ENCODE measurements at places on chromosomes 3 and 15. TPM values are rescaled to one million over a fixed set of nuclear protein-coding genes. Genes with fewer than 3 reads are reported as not detected.

SLC6A20 gene
- total RNA-seq: not detected

KNG1 gene
- total RNA-seq: 0.43 TPM

DNA sequence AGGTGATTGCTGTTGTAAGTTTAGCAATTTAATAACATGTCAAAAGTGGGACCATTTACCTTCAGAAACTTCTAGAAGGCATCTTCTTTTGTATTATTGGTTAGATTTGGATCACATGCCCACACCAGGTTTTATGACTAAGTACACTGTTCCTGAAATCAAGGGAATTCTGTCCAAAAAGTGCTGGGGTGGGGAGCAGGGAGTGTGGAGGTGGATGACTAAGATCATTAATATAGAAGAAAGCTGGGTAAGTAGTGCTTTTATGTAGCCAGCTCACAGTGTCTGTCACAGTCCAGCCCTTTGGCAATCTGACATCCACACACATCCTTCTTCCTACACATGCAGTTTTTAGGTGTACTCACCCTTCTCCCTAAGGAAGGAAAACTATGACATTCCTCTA lies 120.0 kb downstream of the TMCO5A start:
- no peak for DNase-seq

GRCh38 chr3:188673646-188674186 lies 498.1 kb upstream of the TPRG1 start:
- no peak for DNase-seq

- no peak for DNase-seq
Observed at GRCh38 chr3:166451997-166452396, 614.8 kb upstream of the BCHE start.

- no peak for DNase-seq
Observed at GRCh38 chr3:128503164-128503651, 10.2 kb upstream of the GATA2 start.

- no peak for DNase-seq
Observed at GRCh38 chr15:35852818-35853624, 307.1 kb upstream of the DPH6 start.

- DNase-seq: no peak
Observed at GRCh38 chr3:27521179-27521871, 37.1 kb upstream of the SLC4A7 start.

- DNase-seq: no peak
Observed at GRCh38 chr15:101654171-101654570, 2.0 kb upstream of the TM2D3 start.

- DNase-seq: no peak
Observed at GRCh38 chr3:30113906-30114305, 492.5 kb upstream of the TGFBR2 start.

DNA sequence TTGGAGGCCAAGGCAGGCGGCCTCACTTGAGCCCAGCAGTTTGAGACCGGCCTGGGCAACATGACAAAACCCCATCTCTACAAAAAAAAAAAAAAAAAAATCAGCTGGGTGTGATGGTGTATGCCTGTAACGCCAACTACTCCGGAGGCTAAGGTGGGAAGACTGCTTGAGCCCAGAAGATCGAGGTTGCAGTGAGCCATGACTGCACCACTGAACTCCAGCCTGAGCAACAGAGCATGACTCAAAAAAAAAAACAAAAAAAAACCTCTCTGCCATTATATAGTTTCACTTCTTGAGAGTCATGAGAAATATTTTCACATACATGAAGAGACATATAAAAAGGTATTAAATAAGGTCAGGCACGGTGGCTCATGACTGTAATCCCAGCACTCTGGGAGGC lies 45.9 kb upstream of the CP start:
- DNase-seq: no peak
